ENCODE measurements at places on chromosomes 2 and 18. TPM values are rescaled to one million over a fixed set of nuclear protein-coding genes. Genes with fewer than 3 reads are reported as not detected.

Gene ABCB11
- under 0.01 TPM for total RNA-seq

Gene CYS1
- total RNA-seq = 8.9 TPM

Gene VIT
- total RNA-seq = 15.0 TPM

GRCh38 chr2:235576337-235576910 is 82.6 kb downstream of the AGAP1 start:
- no peak overlapping the region for H3K27ac ChIP-seq
- no peak overlapping the region for H3K4me3 ChIP-seq
- no peaks in the 10 kb centered on the region for H3K27me3 ChIP-seq
- DNase-seq = no peak
- no peaks in the 10 kb centered on the region for H3K36me3 ChIP-seq

DNA sequence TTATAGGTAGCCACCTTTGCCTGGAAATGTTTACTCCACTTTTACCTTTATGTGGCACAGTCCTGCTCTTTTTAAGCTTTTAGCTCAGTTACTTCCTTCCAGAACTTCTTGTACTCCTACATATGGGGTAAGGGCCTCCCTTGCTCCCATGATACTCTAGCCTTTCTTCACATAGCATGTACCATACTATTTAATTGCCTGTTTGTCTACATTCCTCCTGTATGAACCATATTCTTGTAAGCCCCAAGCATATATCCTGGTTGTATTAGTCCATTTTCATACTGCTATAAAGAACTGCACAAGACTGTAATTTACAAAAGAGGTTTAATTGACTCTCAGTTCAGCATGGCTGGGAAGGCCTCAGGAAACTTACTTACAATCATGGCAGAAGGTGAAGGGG is 90.6 kb upstream of the VWC2L start:
- no peak for DNase-seq
- H3K27ac ChIP-seq = no peak overlapping the region
- H3K4me1 ChIP-seq = no peaks in the 10 kb centered on the region
- no peaks in the 10 kb centered on the region for H3K27me3 ChIP-seq
- H3K36me3 ChIP-seq = no peaks in the 10 kb centered on the region

GRCh38 chr2:67583185-67583584 is 186.1 kb downstream of the ETAA1 start:
- H3K4me1 ChIP-seq = no peaks in the 10 kb centered on the region
- no peaks in the 10 kb centered on the region for H3K36me3 ChIP-seq
- DNase-seq = no peak
- no peak overlapping the region for H3K27ac ChIP-seq

GRCh38 chr2:240965296-240965904 is 33.0 kb upstream of the SNED1 start:
- no peak overlapping the region for H3K4me3 ChIP-seq
- peak; percentile 65 for DNase-seq
- H3K27ac ChIP-seq = no peak overlapping the region
- H3K36me3 ChIP-seq = no peaks in the 10 kb centered on the region
- H3K27me3 ChIP-seq = no peaks in the 10 kb centered on the region
